ENCODE measurements at places on chromosomes 7 and 10.

DNA sequence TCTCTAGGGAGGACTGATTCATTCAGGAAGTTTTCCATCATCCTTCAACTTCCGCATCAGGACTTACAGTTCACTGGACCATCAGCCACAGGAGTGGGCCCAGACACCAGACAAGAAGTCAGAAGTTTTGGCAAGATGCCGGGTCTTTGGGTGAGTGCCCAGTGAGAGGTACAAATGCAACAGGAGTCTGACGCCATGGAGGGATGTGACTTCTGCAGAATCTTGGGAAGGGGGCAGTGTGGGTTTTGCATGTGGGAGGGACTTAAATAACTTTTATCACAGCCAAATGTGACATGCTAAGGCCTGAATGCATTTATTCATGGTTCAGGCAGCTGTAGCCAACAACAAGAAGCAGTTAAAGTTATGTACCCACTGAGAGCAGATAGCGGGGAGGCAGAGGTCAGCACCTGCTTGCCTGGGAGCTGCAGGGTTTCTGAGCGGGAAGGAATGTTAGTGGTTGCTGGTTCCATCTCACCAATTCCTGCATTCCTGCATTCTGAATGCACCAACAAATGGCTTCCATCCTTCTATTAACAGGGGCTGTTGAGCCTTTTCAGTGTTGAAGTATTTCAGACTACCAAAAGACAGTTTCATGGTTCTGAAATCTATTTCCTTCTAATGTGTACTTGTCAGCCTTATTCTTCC is 375.2 kb downstream of the PAXIP1 start:
- no peak for DNase-seq

- no peak for DNase-seq
These were observed 60.0 kb downstream of the MINDY4 start for GRCh38 chr7:30831227-30831626.

- DNase-seq, result no peak
These were observed 30.3 kb downstream of the TFPI2 start for GRCh38 chr7:93860261-93860660.

GRCh38 chr7:86963599-86964230 is 95.7 kb downstream of the ELAPOR2 start:
- DNase-seq, result no peak

- DNase-seq, result peak; percentile 70
These were observed 163.7 kb downstream of the SRPK2 start for GRCh38 chr7:105224884-105225651.

GRCh38 chr10:85433248-85433647 is 933.3 kb downstream of the GRID1 start:
- DNase-seq, result no peak

DNA sequence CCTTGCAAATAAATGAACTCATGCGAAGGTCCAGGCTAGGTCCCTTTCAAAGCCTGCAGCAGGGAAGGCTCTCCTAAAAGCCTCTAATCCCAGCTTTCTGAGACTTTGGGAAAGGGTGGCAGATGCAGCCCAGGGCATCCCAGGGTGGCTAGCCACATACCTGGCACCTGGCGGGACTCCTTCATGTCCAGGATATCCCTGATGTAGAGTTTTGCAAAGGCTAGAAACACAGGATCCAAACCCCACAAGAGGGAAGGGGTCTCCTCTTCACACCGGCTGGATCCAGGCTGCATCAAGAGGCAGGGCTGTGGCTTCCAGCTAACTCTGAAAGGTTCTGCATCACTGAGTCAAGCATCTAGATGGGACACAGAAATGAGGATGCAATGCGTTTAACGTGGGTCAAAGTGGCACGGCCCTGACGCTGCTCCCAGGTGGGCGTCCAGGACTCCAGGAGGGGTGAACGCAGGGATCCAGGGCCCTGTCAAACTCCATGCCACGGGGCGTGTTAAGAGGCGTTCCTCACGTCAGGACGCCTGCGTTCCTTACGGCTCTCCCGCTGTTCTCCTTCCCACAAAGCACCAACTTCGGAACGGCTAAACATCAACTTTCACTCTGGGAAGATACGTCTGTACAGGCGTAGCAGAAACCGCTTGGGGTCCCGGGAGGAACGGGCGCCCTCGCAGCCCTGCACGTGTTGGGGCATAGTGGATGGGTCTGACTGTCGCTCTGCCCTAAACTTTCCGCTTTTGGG is 507 bp downstream of the STN1 start:
- DNase-seq, result no peak

DNA sequence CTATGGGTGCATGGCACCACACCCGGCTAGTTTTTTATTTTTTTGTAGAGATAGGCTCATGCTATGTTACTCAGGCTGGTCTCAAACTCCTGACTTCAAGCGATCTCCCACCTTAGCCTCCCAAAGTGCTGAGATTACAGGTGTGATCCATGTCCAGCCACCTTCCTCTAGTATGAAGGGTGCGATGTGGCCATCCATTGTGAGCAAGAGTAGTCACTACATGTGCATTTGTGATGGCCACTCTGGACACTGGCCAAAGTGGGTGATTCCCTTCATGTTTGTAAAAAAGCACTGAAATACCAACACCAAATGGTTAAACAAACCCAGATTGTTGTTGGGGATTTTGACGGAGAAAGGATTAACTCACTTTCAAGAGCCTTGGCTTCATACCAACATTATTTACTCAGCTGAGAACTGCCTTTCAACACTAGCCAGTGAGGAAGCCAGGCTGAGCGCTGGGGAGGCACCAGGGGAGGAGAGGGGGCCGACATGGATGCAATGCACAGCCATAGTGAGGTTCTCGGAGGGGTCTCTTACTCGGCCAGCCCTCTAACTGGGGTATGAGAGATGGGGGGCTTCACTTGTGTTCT is 198.1 kb upstream of the LYZL2 start:
- DNase-seq, result no peak

DNA sequence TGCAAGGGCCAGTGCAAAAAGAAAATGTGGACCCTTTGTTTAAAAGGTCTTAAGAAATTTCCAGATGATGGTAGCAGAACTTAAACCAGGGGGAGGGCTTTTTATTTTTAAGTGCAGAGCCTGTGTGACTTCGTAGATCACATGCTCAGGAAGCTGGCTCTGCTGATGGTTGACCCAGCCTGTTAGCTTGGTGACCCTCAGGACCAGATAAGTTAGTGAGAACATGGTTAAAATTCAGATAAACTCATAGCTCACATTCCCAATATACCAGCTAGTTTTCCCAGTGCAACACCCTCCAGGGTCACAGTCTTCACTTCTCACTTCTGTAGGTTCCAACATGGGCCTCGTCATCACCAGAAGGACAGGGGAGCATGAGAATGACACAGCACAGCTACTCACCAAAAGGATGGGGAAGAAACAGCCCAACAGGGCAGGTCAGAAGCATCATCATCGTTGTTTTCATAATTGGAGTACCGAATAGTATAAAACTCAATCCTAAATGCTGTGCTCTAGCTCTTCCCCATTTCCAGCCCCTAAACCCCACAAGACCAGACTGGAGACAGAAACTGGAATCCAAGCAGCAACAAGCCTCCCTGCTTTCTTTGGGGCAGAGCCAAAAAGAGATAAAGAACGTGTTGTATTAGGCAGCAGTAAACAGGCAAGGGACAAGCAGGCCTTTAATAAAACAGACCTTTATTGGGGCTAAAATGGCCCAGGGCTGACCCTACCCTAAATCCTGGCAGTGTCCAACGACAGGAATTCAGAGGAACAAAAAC is 102.2 kb upstream of the ANKRD1 start:
- no peak for DNase-seq

GRCh38 chr10:60234551-60234950 is 155.1 kb downstream of the ANK3 start:
- no peak for DNase-seq

DNA sequence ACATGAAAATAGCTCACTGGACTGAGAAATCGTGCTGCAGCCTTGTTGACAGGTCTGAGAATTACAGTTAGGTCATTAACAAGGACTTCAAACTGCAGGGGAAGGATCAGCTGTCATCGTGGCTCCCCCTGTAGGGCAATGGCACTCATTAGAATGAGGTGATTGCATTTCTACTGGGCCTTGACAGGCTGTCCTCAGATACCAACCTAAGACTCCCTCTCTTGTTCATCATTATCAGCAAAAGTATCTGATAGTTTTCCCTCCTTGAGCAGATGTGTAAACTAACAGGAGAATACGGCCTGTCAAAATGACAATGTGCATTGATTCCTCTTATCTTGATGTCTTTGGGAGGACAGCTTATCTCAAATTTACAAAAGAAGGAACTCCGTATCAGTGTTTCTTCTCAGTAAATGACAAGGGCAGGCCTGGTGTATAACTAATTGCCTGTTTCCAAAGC is 648.5 kb upstream of the LRRN3 start:
- DNase-seq, result peak; percentile 51

DNA sequence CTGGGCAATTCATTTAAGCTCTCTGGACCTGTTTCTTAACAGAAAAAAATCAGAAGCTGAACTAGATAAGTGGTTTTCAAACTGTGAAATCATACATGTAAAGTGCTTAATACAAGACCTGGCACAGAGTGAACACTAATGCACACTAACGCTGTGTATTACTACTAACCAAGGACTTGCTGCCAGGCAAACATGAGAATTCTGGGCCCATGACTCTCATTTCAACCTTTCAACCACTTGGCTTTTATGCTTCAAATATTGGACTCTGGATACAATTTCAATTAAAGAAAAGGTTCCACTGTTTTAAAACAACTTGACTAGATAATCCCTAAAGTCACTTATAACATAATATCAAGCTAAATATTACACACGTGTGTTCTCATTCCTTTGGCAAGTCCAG is 73.4 kb downstream of the SRPK2 start:
- DNase-seq, result no peak

DNA sequence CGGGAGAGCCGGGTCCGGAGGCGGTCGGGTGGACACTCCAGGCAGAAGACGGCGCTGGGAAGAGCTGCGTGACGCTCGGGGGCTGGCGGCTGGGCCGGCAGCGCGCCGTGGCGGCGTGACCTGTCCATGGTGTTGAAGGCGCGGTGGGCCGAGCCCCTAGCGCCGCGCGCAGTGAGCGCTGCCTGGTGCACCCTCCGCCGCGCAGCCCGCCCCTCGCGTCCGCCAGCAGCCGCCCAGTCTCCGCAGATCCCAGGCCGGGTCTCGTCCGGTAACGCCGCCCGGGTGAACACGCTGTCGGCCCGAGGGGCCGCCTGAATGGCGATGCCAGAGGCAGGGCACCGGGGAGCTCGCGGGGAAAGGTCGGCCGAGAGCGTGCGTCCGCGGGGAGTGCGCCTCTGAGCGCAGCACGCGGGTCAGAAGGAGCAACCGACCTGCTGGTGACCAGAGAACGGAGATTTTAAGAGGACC is 657 bp upstream of the TMEM178B start:
- DNase-seq, result no peak

DNA sequence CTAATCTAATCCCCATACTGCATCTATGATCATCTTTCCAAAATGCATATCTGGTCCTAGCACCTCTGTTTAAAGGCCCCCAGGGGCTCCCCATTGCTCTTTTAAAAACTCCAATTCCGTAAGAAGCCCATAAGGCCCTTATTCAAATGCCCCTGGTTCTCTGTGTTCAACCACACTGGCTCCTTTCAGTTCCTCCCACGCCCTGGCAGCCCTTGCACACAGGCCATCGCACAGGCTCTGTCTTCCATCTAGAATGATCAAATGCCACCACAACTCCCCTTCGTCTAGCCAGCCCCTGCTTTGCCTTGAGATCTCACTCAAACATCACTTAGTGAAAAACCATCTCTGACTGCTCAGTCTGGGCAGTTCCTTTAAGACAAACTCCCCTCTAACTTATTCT is 112.9 kb upstream of the LYZL2 start:
- no peak for DNase-seq

GRCh38 chr10:111990734-111991133 is 192.8 kb downstream of the GPAM start:
- no peak for DNase-seq

DNA sequence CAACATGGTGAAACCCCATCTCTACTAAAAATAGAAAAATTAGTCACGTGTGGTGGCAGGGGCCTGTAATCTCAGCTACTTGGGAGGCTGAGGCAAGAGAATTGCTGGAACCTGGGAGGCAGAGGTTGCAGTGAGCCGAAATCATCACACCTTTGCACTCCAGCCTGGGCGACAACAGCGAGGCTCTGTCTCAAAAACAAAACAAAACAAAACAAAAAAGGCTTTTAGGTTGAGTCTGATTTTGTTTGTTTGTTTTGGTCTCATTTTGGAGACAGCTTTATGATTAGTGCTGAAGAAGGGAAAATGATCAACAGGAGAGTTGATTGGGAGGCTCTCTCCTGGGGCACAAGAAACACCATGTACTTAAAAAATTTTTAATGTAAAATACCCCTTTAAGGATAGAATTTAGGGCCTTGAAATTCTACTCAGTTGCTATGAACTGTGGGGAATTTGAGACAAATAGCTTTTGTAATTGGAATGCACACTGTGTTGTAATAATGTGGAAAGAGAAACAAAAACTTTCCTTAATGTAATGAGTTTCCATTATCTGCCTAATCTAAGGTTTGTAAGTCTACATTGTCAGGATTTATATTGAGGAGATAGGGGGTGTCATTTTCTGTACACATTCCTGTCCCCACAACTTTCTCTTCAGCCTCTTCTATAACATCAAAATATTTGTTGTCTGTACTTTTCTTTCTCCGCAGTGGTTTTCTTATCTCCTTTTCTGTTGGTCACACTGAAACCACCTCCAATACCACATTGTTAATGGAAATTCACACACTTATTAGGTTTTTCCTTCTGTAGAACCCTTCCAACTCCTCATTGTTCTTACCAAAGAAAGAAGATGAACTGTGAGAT is 41.3 kb downstream of the ARID5B start:
- DNase-seq, result no peak

GRCh38 chr10:129727071-129727470 is 237.0 kb downstream of the EBF3 start:
- no peak for DNase-seq

GRCh38 chr7:29619848-29620555 is 56.4 kb downstream of the PRR15 start:
- DNase-seq, result no peak

GRCh38 chr10:82867056-82867455 is 992.1 kb downstream of the NRG3 start:
- DNase-seq, result no peak

DNA sequence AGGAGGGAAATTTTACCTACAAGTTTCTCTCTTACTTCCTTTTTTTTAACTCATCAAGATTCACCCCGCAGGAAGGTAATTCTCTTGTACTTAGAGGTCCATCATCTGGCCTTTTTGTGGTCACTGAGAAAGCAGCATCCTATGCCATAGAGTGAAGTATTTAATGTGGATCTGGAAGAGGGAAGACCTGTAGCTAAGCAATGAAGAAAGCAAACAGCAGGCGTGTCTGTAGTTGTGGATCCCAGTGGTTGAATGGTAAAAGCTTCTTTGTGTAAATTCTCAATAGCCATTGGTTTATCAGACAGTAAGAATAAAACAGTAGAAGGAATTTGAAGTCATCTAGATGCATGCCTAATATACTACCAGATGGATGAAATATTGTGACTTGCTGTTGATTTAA is 196.4 kb downstream of the ANKRD7 start:
- no peak for DNase-seq

DNA sequence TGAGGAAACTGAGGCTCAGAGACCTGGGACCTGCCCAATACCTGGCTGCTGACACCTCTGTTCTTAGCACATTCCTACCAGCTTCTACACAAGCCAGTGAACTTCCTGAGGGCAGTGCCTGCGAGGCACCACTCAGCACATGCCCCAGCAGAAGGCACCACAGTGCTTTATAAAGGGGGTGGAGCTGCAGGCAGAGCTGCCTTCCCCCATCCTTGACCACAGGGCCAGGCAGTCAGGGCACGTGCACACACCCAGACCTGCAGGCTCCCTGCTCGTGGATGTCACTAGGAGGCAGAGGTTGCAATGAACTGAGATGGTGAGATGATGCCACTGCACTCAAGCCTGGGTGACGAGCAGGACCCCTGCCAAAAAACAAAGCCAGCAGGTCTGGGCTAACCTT is 39.2 kb upstream of the TUBB8 start:
- no peak for DNase-seq

All from HCT116 (cell line).